AG20443 (cell line): ENCODE measurements at places on chromosomes 3 and 15.
A peak's percentile ranks its signal among the peaks of the same experiment; 100 is the strongest.

DNA sequence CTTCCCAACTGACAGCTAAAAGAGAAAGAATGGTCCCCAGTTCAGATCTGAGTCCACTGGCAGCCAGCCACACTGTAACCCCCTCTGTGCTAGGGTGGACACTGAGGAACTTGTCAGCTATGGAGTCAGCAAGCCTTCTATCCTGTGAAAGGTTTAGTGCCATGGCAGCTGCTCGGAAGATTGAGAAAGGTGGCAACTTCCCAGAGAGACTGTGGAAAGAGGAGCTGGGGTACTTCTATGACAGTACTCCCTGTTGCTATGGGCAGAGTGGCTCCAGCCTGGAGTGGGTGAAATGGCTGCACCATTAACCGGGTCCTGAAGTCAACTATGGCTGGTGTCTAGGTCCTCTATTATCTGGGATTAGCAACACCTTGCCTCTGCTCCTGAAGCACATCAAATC is 447.2 kb downstream of the EPHB1 start:
- DNase-seq = no peak

GRCh38 chr3:66224220-66224619 is 3.4 kb downstream of the SLC25A26 start:
- no peak for DNase-seq

GRCh38 chr3:88343264-88343663 is 193.5 kb downstream of the C3orf38 start:
- DNase-seq = no peak

DNA sequence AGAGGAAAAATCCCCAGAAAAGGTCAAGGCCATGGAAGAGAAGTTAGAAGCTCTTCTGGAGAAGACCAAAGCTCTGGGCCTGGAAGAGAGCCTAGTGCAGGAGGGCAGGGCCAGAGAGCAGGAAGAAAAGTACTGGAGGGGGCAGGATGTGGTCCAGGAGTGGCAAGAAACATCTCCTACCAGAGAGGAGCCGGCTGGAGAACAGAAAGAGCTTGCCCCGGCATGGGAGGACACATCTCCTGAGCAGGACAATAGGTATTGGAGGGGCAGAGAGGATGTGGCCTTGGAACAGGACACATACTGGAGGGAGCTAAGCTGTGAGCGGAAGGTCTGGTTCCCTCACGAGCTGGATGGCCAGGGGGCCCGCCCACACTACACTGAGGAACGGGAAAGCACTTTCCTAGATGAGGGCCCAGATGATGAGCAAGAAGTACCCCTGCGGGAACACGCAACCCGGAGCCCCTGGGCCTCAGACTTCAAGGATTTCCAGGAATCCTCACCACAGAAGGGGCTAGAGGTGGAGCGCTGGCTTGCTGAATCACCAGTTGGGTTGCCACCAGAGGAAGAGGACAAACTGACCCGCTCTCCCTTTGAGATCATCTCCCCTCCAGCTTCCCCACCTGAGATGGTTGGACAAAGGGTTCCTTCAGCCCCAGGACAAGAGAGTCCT is 9.0 kb downstream of the MAP1A start:
- DNase-seq = no peak

DNA sequence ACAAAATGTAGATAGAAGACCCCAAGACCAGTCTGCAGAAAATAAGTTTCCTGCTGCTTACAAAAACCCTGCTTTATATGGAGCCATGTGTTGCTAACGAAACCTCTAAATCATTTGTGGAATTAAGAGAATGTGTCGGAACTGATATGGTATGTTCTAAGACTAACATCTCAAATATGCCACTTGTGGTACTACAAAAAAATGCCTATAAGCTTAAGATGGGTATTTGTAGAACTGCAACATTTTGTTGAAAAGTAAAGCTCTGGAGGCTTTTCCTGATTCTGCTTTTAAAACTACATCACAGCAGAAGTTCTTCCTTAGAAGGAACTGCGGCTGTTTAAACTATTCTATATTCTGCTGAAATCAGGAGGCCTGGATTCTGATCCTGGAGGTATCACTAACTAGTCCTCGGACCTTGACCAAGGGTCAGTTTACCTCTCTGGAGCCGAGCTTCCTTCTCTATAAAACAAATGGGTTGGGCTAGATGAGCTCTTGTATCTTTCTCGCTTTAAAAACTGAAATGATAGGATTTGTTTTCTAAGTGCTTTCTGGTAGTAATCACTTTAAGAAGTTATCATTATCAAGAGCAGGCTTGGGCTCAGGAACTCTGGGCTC is 74.9 kb downstream of the RAD18 start:
- peak; percentile 39 for DNase-seq

GRCh38 chr3:57128826-57129667 is 36.1 kb downstream of the IL17RD start:
- DNase-seq = no peak

- no peak for DNase-seq
These were observed 573.2 kb downstream of the DIPK2A start for GRCh38 chr3:144544871-144545270.

- DNase-seq = peak; percentile 43
These were observed 38.4 kb upstream of the RBM5 start for GRCh38 chr3:50050361-50050760.

- no peak for DNase-seq
These were observed 568.4 kb upstream of the ZNF385D start for GRCh38 chr3:22319446-22319845.

DNA sequence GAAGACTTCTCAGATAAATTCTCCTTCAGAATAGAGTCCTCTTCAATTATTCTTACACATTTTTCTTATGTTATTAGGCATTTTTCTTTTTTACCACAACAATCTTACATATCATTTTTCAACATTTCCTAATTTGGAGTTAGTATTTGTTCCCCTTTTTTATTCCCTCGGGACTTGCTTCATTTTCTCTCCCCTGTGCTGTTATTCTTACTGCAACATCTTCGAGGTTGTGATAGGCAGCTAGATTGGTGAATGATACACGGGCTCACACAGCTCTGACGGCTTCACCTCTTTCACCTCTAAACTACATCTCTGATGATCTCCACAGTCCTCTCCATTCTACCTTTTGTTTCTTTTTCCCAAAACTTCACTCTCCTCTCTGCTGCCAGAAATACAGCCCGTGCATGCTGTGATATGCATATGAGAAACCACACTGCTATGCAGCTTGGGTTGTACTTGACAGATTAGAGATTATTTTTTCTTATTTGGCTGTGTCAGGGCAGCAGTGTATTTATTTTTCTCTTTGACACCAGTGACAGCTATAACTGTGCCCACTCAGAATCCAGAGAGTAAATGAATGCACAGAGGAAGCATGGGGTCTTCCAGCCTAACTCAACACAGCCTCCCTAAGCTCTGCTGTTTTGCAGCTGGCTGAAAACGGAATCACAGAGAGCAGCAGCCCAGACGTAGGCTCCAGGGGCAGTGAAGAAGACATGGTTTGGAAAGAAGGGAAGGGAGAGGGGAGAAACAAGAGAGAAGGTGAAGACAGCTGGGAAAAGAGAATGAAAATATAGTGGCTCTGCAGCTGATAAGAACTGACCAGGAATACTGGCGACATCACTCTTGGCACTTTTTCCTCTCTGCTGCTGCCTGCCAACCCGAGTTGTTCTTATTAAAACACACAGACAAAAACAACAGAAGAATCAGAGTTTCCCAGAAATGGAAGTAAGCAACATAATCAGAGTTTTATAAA is 61.8 kb downstream of the SLC9A9 start:
- DNase-seq = peak; percentile 56

DNA sequence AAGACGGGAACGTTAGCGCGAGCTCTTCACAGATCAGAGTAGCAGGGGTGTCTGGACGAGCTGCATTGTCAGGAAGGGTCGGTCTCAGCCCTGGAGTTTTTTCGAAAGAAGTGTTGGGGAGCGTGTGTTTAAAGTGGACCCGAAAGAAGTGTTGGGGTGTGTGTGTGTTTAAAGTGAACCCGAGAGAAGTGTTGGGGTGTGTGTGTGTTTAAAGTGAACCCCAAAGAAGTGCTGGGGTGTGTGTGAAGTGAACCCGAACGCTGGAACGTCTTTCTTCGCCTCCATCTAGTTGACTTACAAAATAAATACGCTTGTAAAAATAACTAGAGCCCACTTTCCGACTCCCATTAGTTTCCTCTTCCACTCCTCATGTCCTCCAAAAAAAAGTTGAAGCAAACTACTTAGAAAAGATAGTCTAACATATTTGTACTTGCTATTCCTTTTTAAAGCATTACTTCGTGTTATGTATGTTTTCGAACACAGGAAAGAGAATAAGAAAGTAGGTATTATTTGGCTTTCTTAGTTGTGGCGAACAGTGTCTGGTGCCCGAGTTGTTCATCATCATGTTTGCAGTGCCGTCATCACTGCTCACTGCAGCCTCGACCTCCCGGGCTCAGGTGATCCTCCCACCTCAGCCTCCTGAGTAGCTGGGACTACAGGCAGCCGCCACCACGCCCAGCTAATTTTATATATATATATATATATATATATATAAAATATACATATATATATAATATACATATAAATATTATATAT is 1.0 kb downstream of the LRCH3 start:
- no peak for DNase-seq

DNA sequence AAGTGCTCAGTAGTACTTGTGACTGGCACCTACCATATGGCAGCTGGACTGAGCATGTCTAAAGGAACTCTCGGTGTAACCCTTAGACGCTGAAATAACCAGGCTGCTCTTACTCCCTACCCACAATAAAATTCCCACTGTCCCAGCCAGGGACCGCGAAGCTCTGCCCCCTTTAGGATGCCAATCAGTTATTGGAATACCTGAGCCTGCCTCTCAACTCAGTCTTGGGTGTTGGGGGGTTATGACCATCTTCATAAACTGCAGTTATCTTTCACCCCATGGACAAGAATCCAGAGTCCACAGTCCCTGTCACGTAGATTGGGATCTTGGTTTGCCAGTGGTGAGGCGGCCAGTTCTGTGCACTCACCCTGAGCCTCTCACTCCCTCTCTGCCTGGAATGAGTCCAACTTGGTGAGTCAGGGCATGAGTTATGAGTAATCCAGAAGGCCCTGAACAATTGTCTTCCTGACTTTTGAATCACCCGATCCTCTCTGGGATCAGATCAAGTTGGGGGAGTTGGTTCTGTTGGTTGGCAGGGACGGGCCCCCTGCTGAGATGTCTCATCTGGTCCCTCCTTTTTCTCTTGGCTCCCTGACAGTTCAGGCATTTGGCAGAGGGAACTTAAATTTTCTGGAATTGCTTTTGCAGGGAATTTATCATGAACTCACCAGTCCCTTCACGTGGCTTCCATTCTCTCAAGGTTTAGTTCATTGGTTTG is 120.1 kb upstream of the UBE2E1 start:
- peak; percentile 93 for DNase-seq

- DNase-seq = no peak
These were observed 162.1 kb downstream of the FOXP1 start for GRCh38 chr3:71421475-71421819.

DNA sequence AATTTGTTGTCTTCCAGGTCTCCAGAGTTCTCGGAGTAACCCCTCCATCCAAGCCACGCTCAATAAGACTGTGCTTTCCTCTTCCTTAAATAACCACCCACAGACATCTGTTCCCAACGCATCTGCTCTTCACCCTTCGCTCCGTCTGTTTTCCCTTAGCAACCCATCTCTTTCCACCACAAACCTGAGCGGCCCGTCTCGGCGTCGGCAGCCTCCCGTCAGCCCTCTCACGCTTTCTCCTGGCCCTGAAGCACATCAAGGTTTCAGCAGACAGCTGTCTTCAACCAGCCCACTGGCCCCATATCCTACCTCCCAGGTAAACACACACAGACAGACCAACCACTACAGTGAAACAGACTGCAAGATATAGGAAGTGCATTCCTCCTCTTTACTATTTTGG is 87.9 kb upstream of the BLM start:
- no peak for DNase-seq

GRCh38 chr3:111882194-111882593 is 23.1 kb downstream of the PHLDB2 start:
- no peak for DNase-seq

GRCh38 chr3:151439652-151440125 is 21.2 kb downstream of the IGSF10 start:
- peak; percentile 73 for DNase-seq

- DNase-seq = no peak
These were observed 13.5 kb upstream of the SUCNR1 start for GRCh38 chr3:151859905-151860304.

GRCh38 chr15:42387603-42388002 is 28.3 kb downstream of the CAPN3 start:
- DNase-seq = peak; percentile 11

DNA sequence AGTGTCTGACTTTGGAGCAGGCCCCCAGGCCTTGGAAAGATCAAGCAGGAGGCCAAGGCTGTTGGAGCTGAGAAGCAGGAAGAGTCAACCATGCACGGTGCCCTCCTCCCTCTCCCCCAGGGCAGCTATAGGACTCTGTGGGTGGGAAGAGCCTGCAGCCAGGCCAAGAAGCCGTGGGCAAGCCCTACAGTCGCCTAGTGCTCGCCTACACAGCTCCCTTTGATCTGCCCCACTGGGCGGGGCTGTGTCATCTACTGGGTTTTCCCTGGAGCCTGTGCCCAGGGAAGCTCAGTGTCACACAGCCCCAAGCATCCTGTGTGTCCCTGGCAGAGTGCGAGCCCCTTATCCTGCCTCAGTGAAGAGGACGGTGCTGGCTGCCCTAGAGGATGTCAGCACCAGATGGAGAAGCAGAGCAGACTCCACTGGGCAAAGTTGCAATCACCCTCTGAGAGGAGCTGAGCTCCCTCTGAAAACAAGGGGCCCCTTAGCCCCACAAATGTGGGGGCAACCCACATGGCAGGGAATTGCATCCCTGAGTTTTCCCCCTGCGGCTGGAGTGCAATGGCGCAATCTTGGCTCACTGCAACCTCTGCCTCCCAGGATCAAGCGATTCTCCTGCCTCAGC is 72.2 kb downstream of the KLF13 start:
- DNase-seq = no peak

GRCh38 chr15:52677593-52678467 is 1.4 kb downstream of the ATOSA start:
- peak; percentile 67 for DNase-seq

DNA sequence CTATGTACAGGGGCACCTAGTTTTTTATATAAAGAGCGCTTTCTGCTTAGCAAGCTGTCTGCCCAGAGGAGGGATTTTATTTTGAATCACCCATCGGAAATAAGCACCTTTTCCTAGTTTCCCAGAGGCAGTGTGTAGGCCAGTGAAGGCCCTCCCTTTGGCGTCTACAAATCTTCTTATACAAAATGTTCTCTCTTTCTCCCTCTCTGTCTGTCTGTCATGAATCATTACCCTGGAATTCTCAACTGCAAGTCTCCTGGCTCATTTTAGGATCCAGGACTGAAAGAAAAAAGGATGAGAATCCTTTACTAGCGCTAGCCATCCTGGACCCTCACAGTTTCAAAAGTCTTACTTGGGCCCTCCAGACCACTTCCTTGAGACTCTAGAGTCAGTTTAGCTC is 728.1 kb downstream of the OTOL1 start:
- DNase-seq = peak; percentile 12

GRCh38 chr3:17030438-17030837 is 145.7 kb downstream of the PLCL2 start:
- DNase-seq = no peak
